Stimulated activated CD8-positive, alpha-beta memory T cell treated with anti-CD3 and anti-CD28 coated beads, Interleukin-15, amount 100 ng/mL, for 4 hours (primary cell): ENCODE measurements at places on chromosomes 16 and 17.

- no peak for DNase-seq
These were observed 3.9 kb downstream of the GRN start for GRCh38 chr17:44348988-44349364.

DNA sequence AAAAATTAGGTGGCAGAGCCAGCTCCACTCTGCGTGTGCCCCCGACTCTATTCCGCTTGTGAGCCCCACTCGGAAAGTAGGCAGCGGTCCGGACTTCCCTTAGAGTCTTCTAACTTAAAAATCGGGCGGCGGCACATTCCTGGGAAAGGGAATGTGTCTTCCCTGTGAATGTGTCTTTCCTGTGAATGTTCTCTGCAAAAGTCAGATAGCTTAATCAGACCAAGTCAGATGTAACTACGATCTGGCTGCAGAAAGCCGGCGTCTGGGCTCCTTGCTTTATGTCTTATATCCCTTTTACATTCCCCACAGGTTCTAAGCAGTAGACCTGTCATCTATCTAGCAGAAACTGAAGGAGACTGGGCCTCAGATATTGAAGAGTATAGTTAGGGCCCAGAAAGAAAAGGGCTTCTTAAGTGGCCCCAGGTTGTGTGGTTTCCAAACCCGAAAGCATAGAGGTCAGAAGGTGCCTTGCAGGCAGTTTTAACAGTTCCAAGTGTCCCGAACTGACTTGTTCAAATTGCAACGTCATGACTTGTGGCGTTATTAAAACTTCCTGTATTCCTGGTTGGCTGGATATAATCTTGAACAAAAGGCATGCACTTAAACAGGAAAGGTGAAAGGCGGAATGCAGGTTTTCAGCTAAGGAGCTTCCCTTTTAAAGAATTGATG is 601 bp downstream of the PHKB start:
- no peak for DNase-seq

GRCh38 chr17:41784207-41784744 is 2.2 kb downstream of the JUP start:
- DNase-seq = no peak

- no peak for DNase-seq
These were observed 57.3 kb upstream of the MON1B start for GRCh38 chr16:77133706-77134105.

GRCh38 chr17:57810721-57811637 is 38.9 kb downstream of the MRPS23 start:
- DNase-seq = no peak

GRCh38 chr16:23929237-23929636 is 93.5 kb downstream of the PRKCB start:
- DNase-seq = no peak

- no peak for DNase-seq
These were observed 18.9 kb upstream of the CLEC18A start for GRCh38 chr16:69932228-69932627.

GRCh38 chr17:17090642-17091103 is 48.4 kb downstream of the MPRIP start:
- no peak for DNase-seq

GRCh38 chr16:89137666-89138512 is 33.7 kb upstream of the CDH15 start:
- no peak for DNase-seq

DNA sequence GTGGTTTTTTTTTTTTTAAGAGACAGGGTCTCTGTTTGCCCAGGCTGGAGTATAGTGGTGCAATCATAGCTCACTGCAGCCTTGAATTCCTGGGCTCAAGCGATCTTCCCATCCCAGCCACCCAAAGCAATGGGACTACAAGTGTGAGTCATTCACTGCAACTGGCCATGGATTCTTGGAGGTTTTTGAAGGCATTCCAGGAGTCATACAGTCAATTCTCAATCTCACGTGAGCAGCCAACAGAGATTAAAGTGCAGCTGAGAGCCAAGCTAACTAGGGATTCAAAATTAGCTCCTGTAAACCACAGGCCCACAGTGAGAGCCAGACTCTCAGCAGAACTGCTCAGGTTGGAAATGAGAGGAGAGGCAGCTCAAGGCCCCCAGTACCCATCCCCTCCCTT is 30.2 kb downstream of the XPO6 start:
- no peak for DNase-seq

DNA sequence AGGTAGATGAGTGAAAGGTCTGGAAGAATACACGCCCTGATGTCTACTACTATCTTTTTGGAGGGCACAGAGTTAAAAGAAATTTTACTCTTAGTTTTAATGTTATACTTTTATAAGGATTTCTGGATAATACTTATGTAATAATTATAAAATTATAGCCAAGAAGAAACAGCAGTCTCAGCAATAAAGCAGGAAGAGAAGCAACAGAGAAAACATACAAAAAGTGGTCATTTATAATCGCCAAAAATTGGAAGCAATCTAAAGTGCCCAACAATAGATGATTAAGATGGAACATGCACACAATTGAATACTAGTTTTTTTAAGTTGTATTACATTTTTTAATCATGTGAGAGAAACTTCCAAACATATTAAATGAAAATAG is 64.4 kb downstream of the SMG6 start:
- DNase-seq = no peak

GRCh38 chr16:3564130-3564888 is 12.9 kb downstream of the NLRC3 start:
- DNase-seq = no peak
